SK-N-MC (cell line): ENCODE measurements at places on chromosomes 11 and 22.

DNA sequence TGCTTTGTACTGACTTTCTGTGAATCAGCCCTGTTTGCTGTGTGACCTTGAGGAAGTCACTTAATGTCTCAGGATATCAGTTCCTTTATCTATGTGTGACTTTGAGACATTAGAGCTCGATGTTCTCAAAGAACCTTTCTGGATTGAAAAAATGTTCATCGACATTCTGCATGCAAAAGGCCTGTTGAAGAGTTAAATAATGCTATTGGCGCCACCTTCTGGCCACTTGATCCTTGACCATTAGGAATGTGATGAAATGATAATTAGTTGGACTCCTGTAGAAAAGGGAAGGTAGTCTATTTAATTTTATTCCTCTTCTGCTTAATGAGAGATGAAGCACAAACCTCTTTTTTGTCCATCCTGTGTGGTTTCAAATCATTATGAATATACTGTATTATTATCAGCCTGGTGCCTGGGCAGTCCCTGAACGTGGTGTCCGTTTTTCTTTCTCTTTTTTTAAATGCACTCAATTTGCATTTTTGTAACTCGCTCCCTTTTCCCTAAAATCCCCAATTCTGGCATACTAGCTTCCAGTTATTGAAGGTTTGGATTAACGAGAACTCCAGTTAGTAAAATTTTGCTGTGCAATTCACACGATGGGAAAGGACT lies 20.7 kb downstream of the ELF5 start:
- peak; percentile 42 for DNase-seq

GRCh38 chr22:38066381-38067027 lies 9.3 kb downstream of the PICK1 start:
- no peak for DNase-seq

GRCh38 chr11:72951888-72952287 lies 137.7 kb downstream of the ATG16L2 start:
- DNase-seq: no peak

- DNase-seq: no peak
Observed at GRCh38 chr11:102831128-102831488, 12.3 kb downstream of the MMP3 start.

- no peak for DNase-seq
Observed at GRCh38 chr11:22749536-22749935, 80.1 kb downstream of the SVIP start.

GRCh38 chr11:74669211-74670160 lies 61.7 kb downstream of the CHRDL2 start:
- no peak for DNase-seq

DNA sequence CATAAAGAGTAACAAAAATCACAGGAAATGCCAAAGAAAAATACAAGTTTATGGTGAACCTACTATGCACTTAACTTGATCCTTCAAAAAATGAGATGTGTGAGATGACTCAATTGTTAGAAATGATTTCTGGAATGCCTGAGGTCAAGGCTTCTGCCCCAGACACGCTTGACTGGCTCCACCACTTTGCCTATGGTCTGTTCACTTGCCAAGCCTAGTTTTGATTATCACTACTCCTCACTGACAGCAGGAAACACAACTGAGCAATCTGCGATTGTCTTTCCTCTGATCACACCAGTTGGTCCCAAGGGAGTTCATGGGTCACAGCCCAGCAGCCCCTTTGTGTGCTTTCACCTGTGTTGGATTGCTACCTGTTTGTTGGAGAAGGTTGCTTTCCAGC lies 20.6 kb upstream of the PRDM10 start:
- DNase-seq: no peak

DNA sequence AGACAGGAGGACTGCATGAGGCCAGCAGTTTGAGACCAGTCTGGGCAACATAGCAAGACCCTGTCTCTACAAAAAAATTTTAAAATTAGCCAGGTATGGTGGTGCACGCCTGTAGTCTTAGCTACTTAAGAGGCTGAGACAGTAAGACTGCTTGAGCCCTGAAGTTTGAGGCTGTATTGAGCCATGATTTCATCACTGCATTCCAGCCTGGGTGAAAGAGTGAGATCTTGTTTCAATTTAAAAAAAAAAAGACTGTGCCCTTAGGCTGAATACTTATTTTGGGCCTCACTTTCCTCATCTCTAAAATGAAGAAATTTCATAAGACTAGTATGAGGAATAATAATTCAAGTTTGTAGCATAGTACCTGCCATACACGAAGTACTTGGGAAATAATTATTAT lies 6.9 kb downstream of the AQP11 start:
- peak; percentile 62 for DNase-seq

GRCh38 chr11:35029979-35030682 lies 108.8 kb upstream of the CD44 start:
- DNase-seq: no peak

GRCh38 chr11:61098778-61099177 lies 3.5 kb upstream of the CD5 start:
- no peak for DNase-seq

- DNase-seq: no peak
Observed at GRCh38 chr11:120139316-120140069, 1.6 kb upstream of the TRIM29 start.

- no peak for DNase-seq
Observed at GRCh38 chr11:32231909-32232493, 141.1 kb downstream of the RCN1 start.

GRCh38 chr11:95404370-95404769 lies 173.4 kb upstream of the SESN3 start:
- DNase-seq: no peak

GRCh38 chr22:35631597-35631996 lies 14.5 kb upstream of the MB start:
- DNase-seq: no peak

- no peak for DNase-seq
Observed at GRCh38 chr11:66646828-66647227, 8.3 kb downstream of the RBM4 start.

GRCh38 chr22:19571207-19571795 lies 47.1 kb upstream of the CLDN5 start:
- DNase-seq: no peak

DNA sequence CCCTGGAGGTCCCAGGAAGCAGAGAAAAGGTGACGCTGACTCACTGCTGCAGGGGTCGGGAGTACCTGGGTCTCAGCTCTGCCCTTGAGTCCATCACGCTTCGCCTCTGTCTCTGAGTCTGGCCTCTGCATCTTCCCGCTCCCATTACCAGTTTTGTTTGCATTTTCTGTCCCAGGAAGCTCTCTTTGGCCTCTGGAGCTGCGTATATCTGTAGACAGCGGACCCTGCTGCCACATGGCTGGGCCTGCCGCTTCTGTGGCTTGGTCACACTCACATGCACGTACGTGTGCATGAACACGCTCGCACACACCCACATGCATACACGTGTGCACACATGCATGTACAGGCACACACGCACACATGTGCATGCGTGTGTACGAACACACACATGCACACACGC lies 20.8 kb upstream of the APOBEC3A start:
- no peak for DNase-seq

GRCh38 chr22:26616650-26617049 lies 1.2 kb downstream of the CRYBB1 start:
- DNase-seq: no peak

GRCh38 chr11:103587901-103588788 lies 448.3 kb upstream of the DDI1 start:
- DNase-seq: no peak

- no peak for DNase-seq
Observed at GRCh38 chr11:2930704-2931419, 1.6 kb upstream of the PHLDA2 start.

DNA sequence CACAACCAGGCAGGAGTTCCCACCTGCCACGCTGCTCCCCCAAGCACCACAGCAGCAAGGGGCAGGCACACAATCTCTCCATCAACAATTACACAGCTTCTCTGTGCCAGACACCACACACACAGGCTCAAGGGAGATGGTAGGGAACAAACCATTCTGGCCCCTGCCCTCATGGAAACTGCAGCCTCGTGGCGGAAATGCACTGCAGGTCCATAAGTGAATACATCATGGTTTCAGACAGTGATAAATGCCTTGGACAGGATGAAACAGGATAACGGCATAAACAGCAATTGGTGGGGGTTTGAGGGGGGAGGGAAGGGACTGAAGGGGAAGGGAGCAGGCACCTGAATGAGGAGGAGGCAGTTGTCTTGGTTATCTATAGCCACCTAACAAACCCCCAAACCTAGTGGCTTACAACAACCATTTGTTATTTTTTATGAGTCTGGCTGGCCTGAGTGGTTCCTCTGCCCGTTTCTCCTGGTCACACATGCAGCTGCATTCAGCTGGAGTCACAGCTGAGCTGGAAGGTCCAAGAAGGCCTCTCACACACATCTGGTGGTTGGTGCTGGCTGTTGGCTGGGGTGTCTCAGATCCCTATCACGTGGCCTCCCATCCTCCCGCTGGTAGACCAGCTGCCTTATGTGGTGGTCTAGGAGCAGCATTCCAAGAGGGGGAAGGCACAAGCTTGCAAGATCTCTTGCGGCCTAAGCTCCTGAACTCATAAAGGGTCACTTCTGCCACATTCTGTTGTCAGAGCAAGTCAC lies 15.0 kb upstream of the YWHAH start:
- DNase-seq: no peak

- DNase-seq: no peak
Observed at GRCh38 chr11:124551189-124551588, 7.7 kb upstream of the OR8B12 start.

- DNase-seq: no peak
Observed at GRCh38 chr22:24588757-24589481, 4.0 kb downstream of the LRRC75B start.

- DNase-seq: no peak
Observed at GRCh38 chr22:23237201-23237798, 57.0 kb downstream of the BCR start.

- DNase-seq: no peak
Observed at GRCh38 chr22:46007848-46008261, 30.9 kb upstream of the WNT7B start.

DNA sequence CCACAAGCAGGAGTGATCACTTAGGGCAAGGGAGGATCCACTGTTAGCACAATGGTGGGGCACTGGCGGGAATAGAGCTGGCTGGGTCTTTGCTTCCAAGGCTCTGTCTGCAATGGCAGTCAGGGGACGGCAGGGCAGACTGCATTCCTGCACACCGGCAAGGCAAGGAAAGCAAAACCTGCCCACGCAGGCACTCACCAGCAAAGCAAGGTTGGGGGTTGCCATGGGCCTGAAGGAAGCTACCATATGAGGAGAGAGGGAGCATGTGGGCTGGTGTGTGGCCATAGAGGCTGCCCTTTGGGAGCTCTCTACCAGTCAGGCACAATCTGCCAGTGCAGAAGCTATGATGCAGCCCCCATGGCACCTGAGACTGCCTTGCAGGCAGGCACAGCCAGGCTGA lies 33.2 kb downstream of the OR8B12 start:
- no peak for DNase-seq

GRCh38 chr11:112315861-112316739 lies 55.4 kb upstream of the PLET1 start:
- DNase-seq: no peak

DNA sequence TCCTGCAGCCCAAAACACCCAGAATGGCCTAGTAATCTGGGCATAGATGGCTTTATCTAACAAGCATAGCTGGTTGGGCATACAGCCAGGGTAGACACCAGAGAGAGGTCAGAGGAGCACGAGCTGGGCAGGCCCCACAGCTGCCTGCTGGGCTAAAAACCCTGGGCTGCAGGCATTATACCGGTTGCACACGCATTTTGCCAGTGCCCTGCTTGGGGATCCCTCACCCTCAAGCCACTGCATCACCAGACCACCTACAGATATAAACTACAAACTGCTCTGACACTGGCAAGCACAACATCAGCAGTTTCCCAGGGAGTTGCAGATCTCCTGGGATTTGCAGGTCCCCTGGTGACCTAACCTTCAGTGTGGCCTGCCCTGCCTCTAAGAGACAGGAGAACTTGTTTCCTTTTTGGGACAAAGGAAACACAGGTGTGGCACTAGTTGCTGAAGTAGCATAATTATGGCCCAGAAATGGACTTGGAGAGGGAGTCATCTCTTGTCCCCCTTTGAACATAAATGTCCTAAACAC lies 79.1 kb upstream of the SC5D start:
- no peak for DNase-seq

GRCh38 chr11:133149698-133150097 lies 382.6 kb downstream of the OPCML start:
- no peak for DNase-seq

- DNase-seq: no peak
Observed at GRCh38 chr11:29255401-29255800, 761.4 kb downstream of the KCNA4 start.

- no peak for DNase-seq
Observed at GRCh38 chr11:122599434-122599833, 56.1 kb upstream of the UBASH3B start.

GRCh38 chr11:103344886-103345285 lies 235.7 kb downstream of the DYNC2H1 start:
- DNase-seq: no peak

DNA sequence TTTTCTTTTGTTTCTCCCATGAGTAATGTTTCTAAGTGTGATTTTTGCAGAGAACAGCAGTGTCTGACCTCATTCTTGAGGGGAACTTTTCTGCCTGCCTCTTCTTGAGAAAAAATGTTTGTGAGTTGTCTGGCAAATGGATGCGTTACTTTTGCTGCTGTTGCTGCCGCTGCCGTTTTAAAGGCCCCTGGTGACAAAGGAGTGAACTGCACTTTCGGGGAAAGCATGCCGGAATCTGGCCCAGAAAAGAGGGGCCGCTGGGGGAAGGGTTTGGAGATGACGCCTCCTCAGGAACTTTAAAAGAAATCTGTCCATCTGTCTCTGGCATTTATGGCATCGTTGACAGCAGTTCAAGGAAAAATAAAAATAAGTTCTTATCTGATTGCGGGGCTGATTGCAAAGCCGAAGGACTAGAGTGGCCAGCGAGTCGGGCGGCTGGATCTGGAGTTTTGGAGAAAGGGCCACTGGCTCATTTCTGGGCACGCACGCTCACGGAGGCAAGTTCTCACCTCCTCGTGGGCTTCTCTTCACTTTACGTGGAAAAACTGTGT lies 16.5 kb downstream of the ZBTB16 start:
- no peak for DNase-seq

DNA sequence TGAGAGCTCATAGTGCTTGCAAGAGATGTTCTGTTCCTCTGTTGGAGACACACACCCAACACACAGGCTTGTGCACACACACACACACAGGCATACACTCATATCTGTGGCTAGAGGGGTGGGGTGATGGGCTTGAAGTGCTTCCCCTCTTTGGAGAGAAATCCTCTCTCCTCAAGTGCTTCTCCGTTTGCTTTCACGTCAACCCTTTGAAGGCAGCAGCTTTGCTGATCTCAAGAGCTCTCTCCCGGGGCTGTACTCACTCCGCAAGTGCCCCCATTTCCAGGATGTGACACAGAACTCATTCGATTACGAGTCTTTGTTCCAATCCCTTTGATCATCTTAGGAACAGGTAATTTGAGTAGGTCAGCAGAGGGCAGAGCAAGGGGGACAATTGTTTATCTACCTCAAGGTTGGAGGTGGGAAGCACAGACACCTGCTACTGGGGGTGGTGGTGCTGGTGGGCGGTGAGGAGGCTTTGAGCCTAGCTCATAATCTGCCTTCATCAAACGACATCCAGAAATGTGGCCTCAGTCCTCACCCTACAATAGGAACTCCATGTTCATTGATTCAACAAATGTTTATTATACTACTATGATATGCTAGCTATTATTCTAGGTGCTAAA lies 529.8 kb upstream of the CADM1 start:
- DNase-seq: no peak

- no peak for DNase-seq
Observed at GRCh38 chr11:79940974-79941735, 500.3 kb upstream of the TENM4 start.

- DNase-seq: no peak
Observed at GRCh38 chr11:12845163-12845562, 164.0 kb upstream of the RASSF10 start.

- DNase-seq: no peak
Observed at GRCh38 chr22:39259666-39260065, 14.9 kb upstream of the PDGFB start.

- DNase-seq: no peak
Observed at GRCh38 chr11:47480762-47481161, 31.8 kb upstream of the RAPSN start.
